RWPE1 (cell line): ENCODE measurements at places on chromosomes 1 and 21.

GRCh38 chr1:2556277-2556677 lies at the start of gene TNFRSF14:
TNFRSF14 (plus strand) TSS chr1:2556371; CDS start chr1:2556665, 294 bp downstream.
- no peak for DNase-seq

DNA sequence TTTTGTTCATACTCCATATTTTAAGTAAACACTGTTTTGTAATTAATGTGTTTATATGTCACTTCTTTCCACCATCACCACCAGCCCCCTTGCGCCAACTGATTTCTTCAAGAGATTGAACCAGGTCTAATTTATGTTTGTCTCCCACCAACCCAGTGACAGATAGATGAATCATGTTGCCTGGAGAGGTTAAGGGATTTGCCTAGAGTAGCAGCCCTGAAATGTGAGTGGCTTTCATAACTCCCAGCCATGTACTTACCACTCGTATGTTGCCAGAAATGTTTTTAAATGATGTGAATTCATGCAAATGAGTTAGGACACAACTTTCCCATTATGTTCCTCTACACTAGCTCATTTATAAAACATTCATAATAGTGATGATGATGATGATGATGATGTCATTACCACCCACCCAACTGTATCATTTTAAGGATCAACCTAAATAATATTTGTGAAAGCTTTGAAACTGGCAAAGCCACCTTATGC lies 86.9 kb downstream of the LRRC8D start:
- DNase-seq, result peak; percentile 64

- no peak for DNase-seq
Measured at GRCh38 chr21:21898801-21899200, 900.6 kb downstream of the NCAM2 start.

GRCh38 chr1:11982010-11982392 lies 1.8 kb downstream of the MFN2 start:
- peak; percentile 50 for DNase-seq

DNA sequence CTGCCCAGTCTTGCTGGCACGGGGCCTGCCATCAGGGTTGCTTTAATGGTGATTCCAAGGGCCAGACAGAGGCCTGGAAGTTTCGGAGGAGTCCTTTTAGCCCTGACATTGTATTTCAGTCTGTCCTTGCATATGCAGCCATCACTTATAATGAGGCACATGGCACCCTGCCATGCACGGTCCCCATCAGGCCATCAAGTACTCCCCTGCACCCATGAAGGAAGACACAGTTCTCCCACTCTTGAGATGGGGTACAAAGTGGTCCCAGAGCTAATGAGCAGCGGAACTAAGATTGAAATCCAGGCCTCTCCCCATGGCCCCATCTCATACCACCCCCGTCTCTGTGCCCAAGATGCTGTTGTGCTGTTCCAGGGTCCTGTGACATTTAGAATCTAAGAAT lies 596.6 kb downstream of the PTPRU start:
- DNase-seq, result no peak

GRCh38 chr1:208242941-208243526 lies 1.1 kb downstream of the PLXNA2 start:
- DNase-seq, result no peak

DNA sequence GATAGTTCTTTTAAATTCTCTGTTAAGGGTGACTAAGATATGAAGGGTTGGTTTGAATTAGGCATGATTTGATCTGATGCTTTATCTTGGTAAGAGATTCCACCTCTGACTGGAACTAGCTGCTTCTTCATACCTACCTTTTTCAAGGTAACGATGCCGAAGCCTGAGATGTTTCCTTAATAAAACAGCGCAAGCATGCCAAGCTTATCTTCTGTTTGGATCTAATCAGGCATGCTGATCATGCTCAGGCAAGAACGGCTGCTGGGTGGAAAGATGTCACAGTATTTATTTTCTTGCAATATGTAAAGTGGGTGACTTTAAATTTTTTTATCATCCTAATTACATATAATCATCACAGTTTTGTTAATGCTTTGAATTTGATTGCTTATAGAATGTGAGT lies 148.7 kb downstream of the ADGRL2 start:
- peak; percentile 1 for DNase-seq

- no peak for DNase-seq
Measured at GRCh38 chr1:93907718-93908117, 1.5 kb downstream of the GCLM start.

DNA sequence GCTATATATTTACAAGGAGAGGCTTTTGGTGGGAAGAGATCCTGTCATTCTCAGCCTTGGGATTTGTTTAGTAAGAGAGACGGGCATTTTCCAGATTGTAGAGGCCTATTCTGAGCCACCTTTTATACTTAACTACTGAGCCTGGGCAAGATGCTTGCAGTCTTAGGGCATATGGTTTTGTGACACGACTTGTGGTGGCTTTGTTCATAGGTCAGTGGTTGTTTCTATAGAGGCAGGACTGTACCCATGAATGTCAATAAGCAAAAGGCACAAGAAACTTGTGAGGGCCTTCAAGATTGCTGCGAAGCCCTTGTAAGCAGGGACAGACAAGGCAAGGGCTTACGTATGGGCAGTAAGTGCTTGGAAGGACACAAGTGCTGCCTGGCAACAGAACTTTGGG lies 3.4 kb upstream of the FCRL3 start:
- DNase-seq, result no peak

DNA sequence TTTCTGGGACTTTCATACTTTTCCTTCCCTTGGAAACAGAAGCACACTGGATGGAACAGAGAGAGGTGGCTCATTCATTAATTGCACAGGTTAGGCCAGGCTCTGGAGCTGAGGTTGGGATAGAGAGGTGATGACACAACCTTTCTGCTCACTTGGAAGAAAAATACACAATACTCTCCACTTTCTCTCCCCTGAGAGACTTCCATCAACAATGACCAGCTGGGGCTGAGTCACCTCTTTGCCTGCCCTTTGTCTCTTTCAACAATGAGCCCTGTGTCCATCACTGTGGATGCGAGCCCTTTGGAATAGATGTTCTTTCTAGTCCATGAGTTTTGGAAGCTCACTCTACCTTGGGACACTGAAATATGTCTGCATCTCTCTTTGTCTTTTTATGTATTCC lies 43.1 kb downstream of the ATP2B4 start:
- peak; percentile 36 for DNase-seq

DNA sequence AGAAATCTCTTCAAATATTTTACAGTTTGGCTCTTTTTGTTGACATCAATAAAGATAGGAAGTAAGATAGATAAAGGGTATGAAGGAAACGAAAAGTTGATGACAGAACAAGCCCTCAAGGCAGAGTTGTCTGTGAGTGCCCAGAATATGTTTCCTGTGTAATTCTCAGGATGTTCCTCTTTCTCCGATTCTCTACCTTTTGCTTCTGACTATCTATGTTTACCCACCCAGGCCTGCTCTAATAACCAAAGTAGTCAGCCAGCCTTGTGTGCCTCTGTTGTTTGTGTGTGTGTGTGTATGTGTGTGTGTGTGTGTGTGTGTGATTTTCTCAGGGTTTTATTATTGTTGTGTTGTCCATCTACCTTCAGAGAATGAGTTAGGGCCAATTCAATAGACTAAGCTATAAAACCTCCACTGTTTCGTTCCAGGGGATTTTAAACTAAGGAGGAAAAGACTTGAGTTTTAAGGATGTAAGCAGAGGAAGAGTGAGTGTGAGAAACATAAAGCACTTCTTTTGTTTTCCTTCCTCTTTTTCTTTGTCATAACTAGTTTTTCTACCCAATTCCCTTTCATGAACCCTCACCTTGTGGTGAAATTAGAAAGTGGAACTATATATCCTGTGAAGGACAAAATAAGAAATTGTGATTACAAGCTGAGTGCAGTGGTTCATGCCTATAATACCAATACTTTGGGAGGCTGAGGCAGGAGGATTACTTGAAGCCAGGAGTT lies 627.4 kb upstream of the NR5A2 start:
- DNase-seq, result no peak

- DNase-seq, result no peak
Measured at GRCh38 chr1:153393926-153394325, 3.1 kb upstream of the S100A8 start.

DNA sequence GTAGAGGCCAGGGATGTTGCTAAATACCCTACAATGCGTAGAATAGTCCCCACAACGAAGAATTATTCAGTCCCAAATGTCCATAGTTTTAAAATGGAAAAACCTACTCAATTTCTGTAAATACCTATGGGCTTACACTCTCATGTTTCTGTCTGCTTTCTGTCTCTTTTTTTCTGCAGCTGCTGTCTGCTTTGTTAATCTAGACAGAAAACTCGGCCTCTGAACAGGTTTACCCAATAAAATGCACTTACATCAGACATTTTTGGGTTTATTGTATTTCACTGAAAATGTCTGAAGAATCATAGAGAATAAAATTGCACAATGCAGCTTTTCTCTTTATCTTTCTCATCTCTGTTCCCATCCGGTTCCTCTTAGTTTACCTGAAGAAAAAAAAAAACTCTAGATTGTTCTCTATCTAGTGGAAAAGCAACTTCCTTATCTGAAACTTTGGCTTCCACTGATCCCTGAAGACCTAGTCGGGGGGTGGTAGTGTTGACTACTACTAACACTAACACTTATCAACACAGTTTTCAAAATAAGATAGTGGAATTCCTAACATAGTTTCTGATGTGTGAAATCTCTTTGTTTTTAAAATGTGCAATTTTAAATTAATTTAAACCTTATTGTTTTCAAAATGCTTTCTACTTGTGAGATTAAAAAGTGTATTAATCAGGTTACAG lies 76.9 kb upstream of the CCDC190 start:
- no peak for DNase-seq

- no peak for DNase-seq
Measured at GRCh38 chr1:244106176-244106575, 55.1 kb downstream of the ZBTB18 start.

GRCh38 chr1:231938711-231939110 lies 312.1 kb downstream of the DISC1 start:
- DNase-seq, result no peak

DNA sequence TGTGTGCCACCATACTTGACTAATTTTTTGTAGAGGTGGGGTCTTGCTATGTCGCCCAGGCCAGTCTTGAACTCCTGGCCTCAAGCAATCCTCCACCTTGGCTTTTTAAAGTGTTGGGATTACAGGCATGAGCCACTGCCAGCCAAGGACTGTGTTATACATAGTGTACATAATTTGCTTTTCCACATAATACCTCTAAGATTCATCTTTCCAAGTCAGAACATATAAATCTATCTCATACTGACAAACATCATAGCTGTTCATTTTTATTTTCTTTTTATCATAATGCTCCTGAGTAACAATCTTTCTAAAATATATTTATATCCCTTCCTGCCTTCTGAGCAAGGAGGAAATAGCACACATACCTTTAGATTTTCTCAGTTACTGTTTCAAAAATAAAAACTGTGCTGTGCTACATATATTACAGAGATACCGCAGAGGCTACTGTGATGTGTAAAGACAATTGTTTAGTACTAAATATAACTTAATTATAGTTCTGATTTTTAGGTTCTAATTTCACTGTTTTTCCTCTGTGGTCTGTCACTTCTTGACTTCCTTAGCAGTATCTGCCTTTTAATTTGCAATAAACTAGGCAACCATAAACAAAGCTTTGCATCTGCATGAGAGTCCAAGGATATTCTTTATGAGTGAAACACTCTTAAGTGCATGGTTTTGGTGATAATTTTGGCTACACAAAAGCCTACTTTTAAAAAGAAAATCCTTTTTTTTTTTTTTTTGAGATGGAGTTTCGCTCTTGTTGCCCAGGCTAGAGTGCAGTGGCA lies 59.3 kb downstream of the EYA3 start:
- no peak for DNase-seq

DNA sequence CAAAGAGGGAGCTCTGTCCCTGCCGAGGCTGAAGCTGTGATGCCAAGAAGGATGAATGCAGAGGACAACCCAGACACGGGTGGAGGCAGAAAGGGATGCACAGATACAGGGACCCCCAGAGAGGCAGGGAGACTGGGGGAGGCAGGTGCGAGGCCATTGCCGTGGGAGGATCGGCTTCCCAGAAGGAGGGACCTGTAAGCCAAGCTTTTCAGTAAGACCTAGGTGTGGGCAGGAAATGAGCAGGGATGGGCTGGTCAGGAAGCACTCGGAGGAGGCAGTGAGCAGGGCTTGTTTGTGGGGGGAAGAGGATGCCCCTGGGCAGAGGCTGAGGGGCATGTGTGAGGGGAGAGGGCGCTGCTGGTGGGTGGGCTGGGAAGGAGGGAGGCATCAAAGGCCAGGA lies 67.7 kb upstream of the WNT4 start:
- no peak for DNase-seq

GRCh38 chr1:28540651-28541050 lies 12.2 kb upstream of the TRNAU1AP start:
- DNase-seq, result no peak
